NCI-H2081 (cell line): ENCODE measurements at places on chromosomes 7 and 10.

- DNase-seq, result peak; percentile 80
These were observed 120.8 kb upstream of the CDCA7L start for GRCh38 chr7:22066522-22066921.

DNA sequence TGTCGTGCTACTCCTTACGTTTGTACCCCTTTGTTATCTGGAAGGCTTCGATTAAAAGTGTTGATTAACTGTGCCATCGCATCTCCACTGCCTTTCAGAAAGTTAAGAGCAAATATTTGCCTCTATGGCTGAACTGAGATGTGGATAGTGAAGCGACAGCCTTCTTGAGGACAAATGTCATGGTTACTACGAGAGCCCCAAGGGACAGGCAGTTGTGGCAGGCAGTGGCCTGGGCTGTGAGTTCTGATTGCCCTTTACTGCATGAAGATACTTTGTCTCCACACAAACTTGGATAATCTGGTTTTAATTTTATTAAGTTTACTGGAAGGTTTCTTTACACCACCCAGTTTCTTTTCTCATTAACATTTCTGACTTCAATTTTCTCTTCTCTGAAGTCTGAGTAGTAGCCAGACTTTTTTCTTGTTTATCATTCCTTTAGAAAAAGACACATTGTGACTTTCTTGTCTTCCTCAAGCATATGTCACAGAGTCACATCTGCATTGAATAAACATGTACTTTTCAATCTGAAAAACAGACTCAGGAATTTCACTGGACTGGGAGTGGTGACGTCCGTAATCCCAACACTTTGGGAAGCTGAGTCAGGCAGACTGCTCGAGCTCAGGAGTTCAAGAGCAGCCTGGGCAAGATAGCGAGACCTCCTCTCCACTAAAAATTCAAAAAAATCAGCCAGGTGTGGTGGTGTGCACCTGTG, 1.5 kb downstream of the TAS2R41 start:
- DNase-seq, result no peak

GRCh38 chr7:5661942-5662341, 119.5 kb downstream of the RNF216 start:
- no peak for DNase-seq

DNA sequence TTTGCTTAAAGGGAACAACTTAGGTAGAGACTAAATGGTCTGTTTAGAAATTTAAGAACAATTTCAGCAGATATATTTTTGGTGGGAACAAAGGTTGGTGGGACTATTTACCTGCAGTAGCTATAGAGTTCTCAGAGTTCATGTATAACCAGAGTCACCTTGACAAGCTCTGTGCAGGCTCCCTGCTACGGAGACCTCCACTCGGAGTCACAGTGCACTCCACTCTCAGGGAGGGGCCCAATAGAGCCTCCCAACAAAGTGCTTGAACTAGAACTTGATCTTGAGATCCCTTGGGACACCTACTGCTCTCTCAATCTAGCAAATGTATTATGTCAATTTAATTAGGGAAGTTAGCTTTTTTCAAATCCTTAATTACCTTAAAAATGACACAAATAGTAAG, 2.3 kb downstream of the MYPN start:
- no peak for DNase-seq

DNA sequence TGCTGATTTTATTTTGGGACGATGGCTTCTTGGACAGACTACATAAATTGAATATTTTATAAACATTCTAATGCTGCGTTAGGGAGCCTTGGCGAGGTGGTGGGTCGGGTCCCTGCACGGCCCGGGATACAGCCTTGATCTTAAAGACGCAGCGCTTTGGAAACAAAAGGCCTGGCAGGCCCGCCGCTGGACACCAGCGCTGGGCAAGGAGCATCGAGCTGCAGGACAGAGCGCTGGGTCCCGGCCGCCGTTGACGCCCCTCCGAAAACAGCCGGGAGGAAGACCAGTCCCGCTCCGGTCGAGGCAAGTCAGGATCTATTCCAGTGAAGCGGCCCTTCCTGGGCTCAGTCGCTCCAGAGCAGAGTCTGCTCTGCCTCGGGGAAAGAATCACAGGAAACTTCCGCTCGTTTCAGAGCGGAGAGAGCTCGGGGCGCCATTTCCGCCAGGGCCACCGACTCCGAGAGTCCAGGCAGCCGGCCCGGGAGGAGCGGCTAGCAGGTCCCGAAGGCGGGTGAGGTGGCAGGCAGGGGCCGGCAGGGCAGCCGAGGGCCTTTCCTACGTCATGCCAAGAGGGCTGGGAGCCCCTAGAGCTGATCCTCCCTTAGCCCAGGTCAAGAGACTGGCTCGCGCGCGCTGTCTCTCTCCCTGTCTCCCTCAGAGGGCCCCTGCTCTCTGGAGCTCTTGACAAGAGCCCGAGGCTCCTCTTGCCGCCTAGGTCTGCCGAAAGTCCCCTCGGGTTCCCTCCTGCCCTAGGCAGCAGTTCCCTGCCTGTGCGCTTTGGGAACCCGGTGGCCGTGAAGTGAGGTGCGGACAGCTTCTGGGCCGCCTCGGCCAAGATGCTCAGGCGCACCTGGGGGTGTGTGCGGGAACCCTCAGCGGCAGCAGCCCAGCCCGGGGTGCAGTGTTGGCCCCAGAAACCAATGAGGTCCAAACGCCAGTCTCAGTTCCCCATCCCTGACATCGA, 1.4 kb upstream of the DRGX start:
- no peak for DNase-seq

GRCh38 chr7:129454249-129454551, 20.0 kb downstream of the STRIP2 start:
- DNase-seq, result no peak

DNA sequence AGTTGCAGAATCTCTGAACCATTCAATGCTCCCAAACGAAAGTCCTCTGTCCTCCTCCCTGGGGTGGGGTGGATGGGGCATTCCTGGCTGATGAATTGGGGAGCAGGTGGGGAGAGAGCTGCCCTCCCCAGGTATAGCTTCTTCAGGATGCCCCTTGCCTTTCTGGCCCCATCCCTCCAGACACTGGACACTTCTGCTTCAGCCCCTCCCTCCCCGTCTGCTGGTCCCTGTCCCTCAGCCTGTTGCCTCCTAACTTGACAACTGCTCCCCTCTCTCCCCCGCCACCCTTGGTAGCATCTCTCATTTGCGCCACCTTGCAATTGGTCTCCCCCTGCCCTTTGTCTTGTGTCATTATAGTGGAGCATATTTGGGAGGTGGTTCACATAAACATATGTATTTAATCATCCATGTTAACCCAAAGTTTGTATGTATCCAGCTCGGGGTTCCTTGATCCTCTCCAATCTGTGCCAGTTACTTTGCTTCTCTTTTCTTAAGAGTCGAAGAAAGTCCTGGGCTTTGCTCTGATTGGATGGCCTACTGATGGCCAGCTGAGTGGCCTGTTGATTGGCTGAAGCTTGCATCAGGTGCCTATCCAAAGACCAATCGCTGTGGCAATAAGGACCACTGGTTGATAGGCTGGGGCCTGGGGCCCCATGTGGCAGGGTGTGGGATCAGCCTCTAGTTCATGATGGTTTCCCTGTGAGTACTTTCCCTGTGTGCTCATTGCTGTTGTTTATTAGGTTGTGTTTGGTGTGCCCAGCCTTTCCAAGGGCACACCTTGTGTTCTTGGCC, 4.0 kb upstream of the GCK start:
- no peak for DNase-seq

DNA sequence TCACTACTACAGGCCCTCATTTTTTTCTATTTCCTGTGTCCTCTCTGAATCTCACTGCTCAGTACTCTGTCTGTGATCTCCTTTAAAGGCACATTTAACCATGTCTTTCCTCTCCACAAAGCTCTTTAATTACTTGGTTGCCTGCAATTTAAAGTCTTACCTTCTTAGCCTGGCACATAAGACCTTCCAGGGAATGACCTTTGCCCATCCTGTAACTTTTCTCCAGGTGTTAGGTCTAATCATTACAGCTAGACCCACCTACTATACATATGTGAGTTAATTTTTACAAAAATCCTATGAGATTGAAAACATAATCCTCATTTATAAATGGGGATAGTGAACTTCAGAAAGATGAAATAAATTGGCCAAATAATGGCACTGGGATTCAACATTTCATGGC, 244.1 kb upstream of the RHOBTB1 start:
- no peak for DNase-seq

DNA sequence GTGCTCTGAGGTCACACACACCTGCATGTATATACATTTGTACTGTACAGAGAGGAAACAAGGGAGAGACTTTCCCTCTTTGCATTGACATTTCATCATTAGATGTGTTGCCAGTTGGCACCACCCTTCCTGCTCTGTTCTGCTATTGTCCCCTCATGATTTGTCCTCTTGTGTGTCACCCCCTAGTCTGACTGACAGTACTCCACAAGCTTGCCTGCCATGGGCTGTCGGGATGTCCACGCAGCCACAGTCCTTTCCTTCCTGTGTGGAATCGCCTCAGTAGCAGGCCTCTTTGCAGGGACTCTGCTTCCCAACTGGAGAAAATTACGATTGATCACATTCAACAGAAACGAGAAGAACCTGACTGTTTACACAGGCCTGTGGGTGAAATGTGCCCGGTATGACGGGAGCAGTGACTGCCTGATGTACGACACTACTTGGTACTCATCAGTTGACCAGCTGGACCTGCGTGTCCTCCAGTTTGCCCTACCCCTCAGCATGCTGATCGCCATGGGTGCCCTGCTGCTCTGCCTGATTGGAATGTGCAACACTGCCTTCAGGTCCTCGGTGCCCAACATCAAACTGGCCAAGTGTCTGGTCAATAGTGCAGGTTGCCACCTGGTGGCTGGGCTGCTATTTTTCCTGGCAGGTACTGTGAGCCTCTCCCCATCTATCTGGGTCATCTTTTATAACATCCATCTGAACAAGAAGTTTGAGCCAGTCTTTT, 9.4 kb downstream of the CLDN12 start:
- DNase-seq, result peak; percentile 10

GRCh38 chr7:137873524-137873923, 26.8 kb upstream of the DGKI start:
- DNase-seq, result no peak

- no peak for DNase-seq
These were observed 160.0 kb upstream of the INSYN2A start for GRCh38 chr10:127356360-127356759.

GRCh38 chr7:139734395-139734794, 43.4 kb downstream of the HIPK2 start:
- DNase-seq, result no peak

GRCh38 chr10:132745971-132746370, 40.0 kb downstream of the NKX6-2 start:
- no peak for DNase-seq

DNA sequence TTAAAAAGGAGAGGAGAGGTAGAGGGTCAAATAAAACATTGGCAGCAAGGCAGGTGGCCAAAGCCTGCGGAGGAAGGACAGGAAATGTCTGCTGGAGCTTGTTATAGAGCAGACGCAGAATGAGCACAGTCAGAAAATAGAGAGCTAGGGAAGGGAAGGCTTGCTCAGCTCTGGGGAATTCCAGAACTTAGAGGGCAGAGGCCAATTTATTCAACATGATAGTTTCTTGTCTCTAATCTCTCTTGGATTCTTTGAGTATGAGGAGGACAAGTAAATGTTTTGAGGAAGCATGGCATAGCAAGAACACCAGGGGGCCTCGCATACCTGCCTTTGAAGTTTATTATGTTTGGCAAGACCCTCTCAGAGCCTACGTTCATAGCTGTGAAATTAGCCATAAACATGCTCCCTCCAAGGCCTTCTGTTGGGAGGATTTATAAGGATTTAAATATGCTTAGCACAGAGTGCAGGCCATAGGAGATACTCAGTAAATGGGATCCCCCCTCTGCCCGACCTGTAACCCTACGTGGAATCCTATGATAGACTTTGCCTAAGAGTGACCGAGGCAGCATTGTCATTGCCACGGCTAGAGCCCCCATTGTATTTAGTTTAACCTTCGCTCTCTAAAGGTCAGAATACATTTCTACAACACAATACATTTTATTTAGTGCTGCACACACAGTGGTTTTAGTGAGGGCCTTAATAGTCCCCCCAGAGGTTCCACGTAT, 293.9 kb downstream of the CCDC3 start:
- DNase-seq, result no peak

- DNase-seq, result peak; percentile 52
These were observed 792 bp downstream of the ZNF746 start for GRCh38 chr7:149496642-149497391.
